Thymus (tissue), 14 donors: ENCODE measurements at places on chromosomes 2 and 18. TPM values are rescaled to one million over a fixed set of nuclear protein-coding genes. Genes with fewer than 3 reads are reported as not detected.

The TTLL4 gene
- 8.8 TPM for total RNA-seq

The MYO3B gene
- total RNA-seq = 0.71 TPM

The INHBB gene
- total RNA-seq = 0.09 TPM

The ACTR1B gene
- total RNA-seq = 44.1 TPM

The TBR1 gene
- 0.05 TPM for total RNA-seq

The GNLY gene
- total RNA-seq = 1.7 TPM

The SOS1 gene
- 12.5 TPM for total RNA-seq

The PJVK gene
- total RNA-seq = 1.6 TPM

The CHRNG gene
- 0.57 TPM for total RNA-seq

The GREB1L gene
- total RNA-seq = 0.09 TPM

- no peak for DNase-seq
Observed at GRCh38 chr2:106363791-106364190, 104.4 kb downstream of the RGPD3 start.

- DNase-seq = no peak
Observed at GRCh38 chr2:33277002-33277426, 199.4 kb upstream of the RASGRP3 start.

- DNase-seq = no peak
Observed at GRCh38 chr2:219638948-219639755, 11.7 kb downstream of the SLC4A3 start.

- no peak for DNase-seq
Observed at GRCh38 chr18:79496237-79496977, 100.7 kb downstream of the NFATC1 start.

DNA sequence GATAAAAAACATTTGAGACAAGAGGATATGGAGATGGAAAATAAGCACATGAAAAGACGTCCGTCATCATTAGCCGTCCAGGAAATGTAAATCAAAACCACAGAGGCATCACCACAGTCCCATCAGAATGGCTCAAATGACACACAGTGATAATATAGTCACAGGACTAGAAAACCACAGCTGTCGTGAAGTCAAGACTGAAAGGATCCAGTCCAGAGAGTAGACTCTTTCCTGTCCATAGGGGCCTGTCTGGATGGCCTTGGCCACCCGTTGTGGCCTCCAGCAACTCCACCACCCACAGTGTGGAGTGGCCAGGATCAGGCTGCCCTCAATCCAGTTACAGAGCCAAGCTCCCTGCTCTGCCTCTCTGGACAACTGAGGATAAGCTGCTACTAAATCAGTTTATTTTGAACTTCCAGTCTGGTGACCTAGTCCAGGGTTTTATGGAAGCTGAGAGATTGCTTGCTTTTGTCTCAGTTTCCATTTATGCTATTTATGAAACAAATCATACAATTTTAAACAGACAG lies 60.4 kb downstream of the RHOB start:
- DNase-seq = no peak

DNA sequence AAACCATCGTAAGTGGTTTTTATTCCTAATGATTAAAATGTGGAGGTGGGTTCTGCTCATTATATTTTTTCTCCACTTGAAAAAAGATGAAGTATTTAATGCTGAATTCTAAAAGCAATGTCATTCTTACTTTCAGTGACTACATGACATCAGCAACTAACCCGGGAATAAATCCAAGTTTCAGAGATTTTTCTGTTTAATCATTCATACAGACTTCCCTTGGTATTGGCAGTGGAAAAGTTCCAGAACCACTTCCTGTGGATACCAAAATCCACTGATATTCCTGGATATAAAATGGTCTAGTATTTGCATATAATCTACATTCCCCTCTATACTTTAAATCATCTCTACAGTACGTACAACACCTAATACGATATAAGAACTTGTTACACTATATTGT lies 128.6 kb downstream of the ZNF532 start:
- DNase-seq = no peak

DNA sequence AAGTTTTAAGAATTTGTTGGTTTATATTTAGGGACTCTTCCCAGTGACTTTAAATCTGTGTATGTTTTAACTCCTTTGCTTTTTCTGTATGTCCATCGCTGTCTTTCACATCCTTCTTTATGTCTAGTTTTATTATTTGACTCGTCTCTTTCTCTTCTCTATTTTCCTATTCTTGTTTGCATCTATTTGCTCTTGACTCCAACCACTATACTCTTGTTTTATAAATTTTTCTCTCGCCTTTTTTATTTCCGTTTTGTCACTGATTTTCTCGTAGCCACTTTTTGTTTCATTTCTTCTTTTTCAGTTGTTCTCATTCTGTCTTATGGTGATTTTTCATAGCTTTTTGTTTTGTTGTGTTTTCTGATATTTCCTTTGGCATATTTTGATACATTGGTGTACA lies 170.5 kb upstream of the NETO1 start:
- DNase-seq = no peak

DNA sequence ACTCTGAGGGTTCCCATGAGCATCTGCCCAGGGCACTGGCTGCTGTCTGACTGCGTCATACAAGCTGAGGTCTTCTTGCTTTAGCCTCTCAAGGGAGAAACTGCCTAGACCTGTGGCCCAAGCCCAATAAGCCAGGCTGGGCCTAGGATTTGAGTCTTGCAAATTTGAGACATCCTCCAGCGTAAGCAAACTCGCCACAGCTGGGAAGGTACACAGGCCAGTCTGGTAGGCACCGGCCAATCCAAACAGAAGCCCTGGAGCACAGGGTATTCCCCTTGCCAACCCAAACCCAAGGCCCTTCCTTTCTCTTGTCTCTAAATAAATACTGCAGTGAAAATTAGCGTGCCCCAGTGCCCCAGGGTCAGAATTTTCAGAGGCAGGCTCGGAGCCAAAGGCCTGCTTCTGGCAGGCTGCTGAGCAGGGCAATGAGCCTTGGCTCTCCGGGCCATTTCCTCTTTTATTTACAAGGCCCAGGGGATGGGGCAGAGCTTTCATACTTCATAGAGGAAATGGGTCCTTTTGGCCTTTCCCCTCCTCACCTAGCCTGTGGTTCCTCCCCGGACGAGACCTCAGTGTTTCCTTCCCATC lies 33.3 kb downstream of the POLR1A start:
- no peak for DNase-seq

DNA sequence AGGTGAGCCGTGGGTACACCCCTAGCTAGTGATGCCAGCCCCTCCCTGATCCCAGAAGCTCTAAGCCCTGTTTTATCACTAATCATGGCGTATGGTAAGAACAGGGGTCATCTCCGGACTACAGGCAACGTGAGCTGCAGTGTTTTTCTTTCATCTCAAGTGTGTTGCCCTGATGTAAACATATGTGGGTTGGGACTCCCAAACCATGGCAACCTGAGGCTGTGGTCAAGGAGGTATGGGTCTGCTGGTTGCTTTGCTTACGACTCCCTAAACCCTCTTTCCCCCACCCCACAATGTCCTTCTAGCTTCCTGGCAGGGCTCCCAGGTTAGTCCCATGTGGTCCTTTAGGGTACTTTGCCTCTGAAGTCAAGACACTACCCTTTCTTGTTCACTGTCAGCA lies 53.6 kb upstream of the AFF3 start:
- no peak for DNase-seq

DNA sequence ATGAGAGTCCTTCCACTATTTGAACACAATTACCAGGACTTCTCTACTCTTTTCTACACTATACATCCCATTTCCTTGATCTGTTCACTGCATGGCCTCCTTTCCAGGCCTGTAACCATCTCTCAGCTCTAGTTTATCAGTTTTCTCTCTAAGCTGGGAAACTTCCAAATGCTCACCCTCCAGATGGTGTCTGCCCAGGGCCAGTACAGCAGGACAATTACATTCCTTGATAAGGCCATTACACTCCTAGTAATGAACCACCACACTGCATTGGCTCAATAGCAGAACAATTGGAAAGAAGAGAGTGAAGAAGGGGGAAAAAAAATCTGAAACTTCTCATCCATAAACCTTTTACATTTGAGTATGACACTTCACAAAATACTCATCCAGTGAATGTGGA lies 359.1 kb downstream of the ALK start:
- no peak for DNase-seq

DNA sequence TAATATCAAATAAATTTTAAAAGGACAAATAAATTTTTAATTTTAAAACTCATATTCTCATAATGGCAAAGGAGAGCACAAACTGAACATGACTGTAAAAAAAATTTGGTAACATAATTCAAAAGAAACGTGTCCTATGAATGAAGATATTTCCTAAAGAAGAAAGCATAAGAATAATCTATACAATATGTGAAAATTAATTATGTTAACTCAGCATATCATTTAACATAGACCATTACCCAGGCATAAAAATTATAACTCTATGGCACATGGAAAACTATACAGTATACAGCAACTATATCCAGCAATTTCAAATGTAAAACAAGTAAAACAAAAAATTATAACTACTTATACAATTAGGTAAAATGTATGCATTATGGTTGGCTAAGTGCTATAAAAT lies 288.1 kb downstream of the SUCLG1 start:
- no peak for DNase-seq

GRCh38 chr2:239227661-239228371 lies 173.0 kb downstream of the HDAC4 start:
- no peak for DNase-seq

- no peak for DNase-seq
Observed at GRCh38 chr2:55134316-55134706, 84.1 kb upstream of the RTN4 start.

DNA sequence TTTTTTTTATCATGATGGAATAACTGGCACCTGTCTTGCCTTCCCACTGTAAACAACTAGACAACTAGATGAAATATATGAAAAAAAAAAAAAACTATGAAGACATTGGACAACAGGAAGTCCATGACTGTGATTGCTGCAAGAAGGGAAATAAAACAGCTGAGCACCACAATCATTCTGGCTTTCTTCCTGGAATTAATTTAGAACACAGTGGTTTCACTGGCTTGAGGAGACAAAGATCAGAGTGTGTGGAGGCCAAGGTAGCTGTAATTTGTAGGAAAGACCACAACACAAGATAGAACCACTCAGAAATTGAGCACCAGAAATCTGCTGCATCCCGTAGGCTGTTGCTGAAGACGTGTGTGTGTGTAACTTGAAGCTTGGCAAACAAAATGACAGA lies 121.1 kb upstream of the PID1 start:
- no peak for DNase-seq

DNA sequence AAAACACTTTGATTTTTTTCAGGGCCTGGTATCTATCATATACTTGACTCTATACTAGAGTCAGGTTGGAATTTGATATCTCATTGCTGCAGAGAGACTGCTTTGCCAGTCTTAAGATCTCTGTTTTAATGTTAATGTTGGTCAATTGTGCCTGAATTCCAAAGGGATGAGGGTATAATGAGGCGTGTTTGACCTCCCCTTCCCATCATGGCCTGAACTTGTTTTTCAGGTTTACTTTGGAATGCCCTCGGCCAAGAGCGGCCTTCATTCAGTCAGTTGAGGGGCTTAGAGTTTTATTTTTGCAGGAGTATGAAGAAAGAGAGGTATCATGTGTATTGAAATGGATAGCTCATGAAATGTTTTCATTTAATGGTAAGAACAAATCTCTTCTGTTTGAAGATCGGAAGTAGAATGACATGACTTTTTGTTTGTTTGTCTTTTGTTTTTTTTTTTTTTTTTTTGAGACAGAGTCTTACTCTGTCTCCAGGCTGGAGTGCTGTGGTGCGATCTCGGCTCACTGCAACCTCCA lies 119.0 kb downstream of the KIAA1328 start:
- no peak for DNase-seq

- no peak for DNase-seq
Observed at GRCh38 chr2:159891917-159892730, 94.1 kb upstream of the CD302 start.

GRCh38 chr2:64179582-64180321 lies 35.5 kb upstream of the PELI1 start:
- no peak for DNase-seq
